Progenitor cell of endocrine pancreas (in vitro differentiated cells): ENCODE measurements at places on chromosomes 5 and 9.
A peak's percentile ranks its signal among the peaks of the same experiment; 100 is the strongest.

DNA sequence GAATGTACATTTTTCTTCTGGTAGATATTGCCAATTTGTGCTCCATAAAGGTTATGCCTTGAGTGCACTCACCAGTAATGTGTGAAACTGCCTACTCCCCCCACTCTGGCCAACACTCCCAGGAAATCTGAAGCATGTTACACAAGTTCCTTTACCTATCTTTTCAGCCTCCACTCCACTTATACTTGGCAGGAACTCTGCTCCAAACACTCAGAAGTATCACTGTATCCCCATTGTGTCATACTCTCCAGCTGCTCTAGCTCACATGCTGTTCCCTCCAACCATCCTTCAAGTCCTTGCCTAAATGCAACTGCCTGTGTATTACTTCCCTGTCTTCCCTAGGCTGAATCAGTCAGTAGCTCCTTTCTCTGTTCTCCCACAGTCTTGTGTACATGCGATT is 28.3 kb downstream of the POU4F3 start:
- DNase-seq, result no peak

DNA sequence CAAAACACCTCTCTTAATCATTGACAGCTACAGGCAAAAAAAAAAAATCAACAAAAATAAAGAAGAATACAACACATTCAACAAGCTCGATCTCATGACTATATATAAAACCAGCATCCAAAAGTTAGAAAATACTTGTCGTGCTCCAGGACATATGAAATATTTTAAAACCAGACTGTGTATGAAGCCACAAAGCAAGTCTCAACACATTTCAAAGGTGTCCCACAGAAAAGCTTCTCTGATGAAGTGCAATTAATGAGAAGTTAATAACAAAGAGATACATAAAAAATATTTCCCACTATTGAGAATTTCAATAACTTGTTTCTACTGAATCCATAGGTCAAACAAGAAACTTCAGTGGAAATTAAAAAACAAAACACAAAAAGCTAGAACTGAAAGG is 178.7 kb downstream of the PLK2 start:
- DNase-seq, result no peak

DNA sequence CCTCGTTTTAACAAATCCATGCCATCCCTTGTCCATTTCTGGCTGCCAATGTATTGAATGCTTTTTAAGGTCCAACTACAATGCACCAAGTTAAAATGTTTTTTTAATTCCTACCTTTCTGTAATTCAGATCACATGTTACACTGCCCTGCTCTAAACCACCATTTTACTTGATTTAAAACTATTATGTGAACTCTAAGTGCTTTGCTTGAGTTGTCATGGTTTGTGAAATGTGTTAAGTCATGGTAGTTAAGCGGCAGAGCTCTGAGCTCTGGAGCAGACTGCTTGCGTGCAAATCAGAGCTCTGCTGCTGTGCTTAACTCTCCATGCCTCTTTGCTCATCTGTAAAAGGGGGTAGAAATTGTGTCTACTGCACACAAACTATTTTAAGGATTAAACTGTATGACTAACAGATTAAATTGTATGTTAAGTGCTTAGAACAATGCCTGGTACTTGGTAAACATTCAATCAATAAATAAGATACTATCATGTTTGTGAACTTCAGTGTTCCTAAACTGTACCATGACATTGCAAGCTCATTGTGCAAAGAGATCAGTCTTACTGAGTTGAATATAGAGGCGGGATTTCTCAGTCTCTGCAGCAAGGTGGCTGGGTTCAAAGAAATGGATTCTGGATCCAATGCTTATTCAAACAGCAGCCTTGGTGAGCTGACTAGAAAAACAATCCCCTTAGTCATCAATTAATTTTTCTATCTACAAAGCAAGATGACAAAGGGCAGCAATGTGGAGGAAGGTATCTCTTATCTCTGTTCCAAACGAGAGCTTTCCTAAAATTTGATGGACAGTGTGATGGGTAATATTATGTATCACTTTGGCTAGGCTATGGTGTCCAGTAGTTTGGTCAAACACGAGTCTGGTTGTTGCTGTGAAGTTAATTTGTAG is 16.1 kb upstream of the CMBL start:
- DNase-seq, result no peak

GRCh38 chr9:95327239-95327865 is 9.8 kb upstream of the FANCC start:
- no peak for DNase-seq

DNA sequence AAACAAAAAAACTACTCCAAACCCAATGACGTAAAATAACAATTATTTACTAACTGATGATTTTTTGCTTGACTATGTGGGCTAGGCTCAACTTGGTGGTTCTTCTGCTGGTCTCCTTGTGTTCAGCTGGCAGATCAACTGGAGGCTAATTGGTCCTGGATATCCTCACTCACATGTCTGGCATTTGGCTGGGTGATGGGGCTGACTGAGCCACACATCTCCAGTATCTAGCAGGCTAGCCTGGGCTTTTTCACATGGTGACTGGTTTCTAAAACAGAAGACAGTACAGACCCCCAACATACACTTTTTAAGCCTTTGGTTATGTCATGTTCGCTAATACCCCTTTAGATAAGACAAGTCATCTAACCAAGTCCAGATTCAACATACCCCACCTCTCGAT is 104.7 kb upstream of the PRRC1 start:
- DNase-seq, result no peak

GRCh38 chr5:172680921-172681320 is 39.9 kb downstream of the NEURL1B start:
- no peak for DNase-seq

DNA sequence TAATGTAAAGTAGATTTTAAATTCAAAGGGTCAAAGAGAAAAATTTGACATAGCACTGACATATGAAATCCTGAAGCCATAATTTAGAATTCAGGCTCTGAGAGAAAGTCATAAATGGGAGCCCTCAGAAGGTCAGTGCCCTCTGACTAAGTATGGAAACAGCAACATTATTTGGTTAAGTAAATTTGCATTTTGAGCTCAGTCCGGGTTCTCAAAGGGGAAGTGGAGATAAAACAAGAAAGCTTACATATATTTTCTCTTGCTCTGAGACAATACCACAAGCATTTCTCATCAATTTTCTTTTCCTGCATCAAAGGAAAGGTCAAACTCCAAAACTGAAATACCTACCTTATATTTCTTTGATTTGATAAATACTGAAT is 348.0 kb downstream of the SEMA5A start:
- no peak for DNase-seq

- peak; percentile 30 for DNase-seq
Observed at GRCh38 chr5:110865400-110866094, 126.7 kb downstream of the SLC25A46 start.

DNA sequence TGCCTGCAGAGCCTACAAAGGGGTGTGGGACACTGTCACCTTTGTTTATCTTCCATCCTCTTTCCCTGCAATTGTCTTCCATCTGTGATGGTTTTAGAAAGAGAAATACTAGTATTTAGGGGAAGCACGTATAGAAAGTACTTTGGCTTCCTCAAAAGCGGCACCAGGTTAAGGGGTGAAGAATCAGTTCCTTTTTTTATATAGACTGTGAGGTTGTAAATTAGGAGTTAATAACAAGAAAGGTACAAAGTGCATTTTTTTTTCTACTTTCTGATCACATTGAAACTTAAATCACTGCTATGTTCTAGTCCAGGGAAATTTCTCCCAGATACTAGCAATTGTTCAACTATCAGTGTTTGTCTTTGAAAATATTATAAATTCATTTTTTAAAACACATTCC is 219.3 kb downstream of the CEMIP2 start:
- no peak for DNase-seq

DNA sequence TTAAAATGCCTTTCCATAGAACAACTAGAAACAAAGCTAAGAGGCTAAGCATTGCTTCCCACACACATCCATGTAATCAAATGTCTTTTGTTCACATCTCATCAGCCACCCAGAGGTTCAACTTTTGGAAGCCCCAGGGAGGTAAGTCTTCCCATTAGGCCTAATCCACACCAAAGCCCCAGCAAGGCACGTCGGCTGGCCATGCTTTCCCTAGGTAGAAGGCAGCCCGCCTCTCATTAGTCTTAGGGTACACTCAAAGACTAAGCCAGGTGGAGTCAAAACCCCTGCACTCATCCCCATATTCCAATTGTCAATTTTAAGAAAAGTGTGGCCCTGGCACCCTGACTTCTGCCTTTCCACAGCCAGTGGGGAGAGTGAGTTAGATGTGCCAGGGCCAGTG is 87.9 kb downstream of the ATPSCKMT start:
- DNase-seq, result no peak

DNA sequence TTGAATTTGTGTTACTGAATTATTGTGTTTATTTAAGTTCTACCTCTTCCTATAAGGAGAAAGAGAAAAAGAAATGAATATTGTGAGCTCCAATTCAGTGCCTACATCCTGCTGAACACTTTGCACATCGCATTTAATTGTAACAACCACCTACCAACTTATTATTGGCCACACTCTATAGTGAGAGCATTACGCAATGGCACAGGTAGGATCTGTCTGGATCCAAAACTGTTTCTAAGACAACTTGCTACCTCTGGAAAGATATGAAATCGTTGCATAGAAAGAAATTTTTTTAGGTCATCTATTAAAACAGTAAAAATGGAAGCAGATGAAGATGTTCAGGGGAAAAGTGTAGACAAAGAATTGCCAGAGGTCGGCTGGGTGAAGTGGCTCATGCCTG is 227.2 kb upstream of the SNX2 start:
- no peak for DNase-seq

GRCh38 chr5:78065663-78066062 is 228.8 kb downstream of the AP3B1 start:
- no peak for DNase-seq

GRCh38 chr9:79477241-79477840 is 94.4 kb upstream of the TLE4 start:
- DNase-seq, result no peak

DNA sequence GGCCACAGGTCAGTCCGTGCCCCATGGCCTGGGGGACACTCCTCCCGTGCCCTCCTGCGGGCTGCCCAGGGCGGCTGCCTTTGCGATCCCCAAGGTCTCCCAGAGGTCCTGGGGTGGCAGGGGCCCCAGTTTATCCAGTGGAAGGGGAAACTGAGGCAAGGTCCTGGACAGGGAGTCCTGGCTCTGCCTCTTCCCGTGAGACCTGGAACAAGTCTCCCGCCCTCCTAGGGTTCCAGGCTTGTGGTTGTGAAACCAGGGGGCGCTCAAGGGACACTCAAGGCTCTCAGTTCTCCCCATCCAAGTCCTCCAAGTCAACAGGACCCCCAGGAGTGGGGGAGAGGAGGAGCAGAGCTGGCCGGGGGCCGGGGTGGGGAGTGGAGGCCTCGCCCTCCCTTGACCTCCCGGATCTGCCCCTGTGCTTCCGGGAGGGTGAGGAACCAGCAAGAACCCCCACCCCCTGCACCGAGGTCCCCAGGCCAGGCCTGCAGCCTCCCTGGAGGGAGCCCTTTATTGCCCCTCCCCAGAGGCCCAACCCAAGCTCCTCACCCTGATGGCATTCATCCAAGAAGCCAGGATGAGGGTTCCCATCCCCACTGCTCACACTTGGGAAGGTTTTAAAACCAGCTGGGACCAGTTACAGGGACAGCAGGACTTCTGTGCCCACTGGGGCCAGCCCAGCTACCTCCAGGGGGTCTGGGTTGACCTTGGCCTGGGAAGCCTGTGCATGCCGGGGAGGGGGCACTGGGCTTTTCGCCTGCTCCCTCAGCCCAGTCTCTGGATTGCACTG is 24.7 kb upstream of the TMEM250 start:
- DNase-seq, result no peak

- no peak for DNase-seq
Observed at GRCh38 chr9:122819791-122820489, 8.4 kb downstream of the PDCL start.

GRCh38 chr5:8366266-8366665 is 497.3 kb downstream of the MTRR start:
- DNase-seq, result no peak

- DNase-seq, result no peak
Observed at GRCh38 chr9:95078511-95078910, 239.0 kb downstream of the FANCC start.

- no peak for DNase-seq
Observed at GRCh38 chr5:126523818-126524510, 71.1 kb downstream of the ALDH7A1 start.

GRCh38 chr9:36746415-36746814 is 173.7 kb downstream of the MELK start:
- DNase-seq, result no peak

GRCh38 chr5:139688751-139689372 is 40.7 kb downstream of the CXXC5 start:
- DNase-seq, result no peak

- no peak for DNase-seq
Observed at GRCh38 chr5:167802755-167803431, 488.6 kb upstream of the WWC1 start.

DNA sequence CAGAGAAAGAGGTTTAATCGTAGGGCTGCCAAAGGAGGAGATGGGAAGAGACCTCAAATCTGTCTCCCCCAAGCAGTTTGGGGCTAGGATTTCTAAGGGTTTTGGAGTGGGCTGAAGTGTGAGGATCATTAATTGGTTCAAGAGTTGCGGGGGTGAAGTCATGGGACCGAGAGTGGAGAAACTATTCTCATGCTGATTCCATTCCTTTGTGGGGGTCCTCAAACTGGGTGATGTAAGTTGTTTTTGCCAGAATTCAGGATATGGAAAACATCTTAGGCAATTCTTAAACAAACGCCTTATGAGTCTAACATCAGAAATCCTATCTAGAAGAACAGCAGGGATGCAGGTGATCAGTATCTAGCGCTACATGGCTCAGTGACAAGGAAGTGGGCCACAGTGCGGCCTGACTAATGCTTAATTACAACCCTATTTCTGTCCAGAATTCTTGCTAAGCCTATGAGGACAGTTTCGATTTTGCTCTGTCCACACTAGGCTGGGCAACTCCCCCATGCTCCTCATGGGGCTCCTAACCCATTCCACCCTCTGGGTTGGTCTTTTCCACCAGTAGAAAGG is 27.7 kb upstream of the TRIO start:
- DNase-seq, result no peak

DNA sequence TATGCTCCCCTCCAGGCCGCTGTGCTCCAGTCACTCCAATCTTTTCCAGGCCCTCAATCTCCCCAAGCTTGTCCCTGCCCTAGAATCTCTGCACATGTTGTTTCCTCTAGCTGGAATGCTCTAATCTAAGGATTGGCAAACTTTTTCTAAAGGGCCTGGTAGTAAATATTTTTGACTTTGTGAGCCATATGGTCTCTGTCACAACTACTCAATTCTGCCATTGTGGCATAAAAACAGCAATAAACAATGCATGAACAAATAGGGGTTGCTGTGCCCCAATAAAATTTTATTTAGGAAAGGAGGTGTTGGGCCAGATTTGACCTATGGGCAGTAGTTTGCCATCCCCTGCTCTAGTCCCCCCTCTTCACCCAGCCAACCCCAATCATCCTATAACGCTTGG is 150.5 kb upstream of the LRRTM2 start:
- no peak for DNase-seq

DNA sequence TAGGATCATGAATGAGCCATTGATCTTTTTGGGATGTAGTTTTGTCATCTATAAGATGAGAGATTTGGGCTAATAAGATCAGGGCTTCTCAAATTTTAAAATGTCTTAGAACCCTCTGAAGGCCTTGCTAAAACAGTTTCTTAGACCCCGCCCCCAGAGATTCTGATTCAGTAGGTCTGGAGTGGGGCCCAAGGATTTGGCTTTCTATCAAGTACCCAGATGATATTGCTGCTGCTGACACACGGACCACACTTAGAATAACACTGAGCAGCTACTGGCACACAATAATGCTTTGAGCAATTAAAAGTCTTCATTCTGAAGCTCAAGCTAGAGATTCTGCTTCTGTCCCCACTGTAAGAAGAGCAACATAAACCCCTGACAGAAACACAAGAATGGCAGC is 216.7 kb downstream of the SMARCA2 start:
- DNase-seq, result no peak
